ENCODE measurements at places on chromosomes 3 and 15. TPM values are rescaled to one million over a fixed set of nuclear protein-coding genes. Genes with fewer than 3 reads are reported as not detected.

Gene CTXN2
- not detected for total RNA-seq

- DNase-seq = no peak
Observed at GRCh38 chr3:136898549-136898948, 36.5 kb downstream of the NCK1 start.

DNA sequence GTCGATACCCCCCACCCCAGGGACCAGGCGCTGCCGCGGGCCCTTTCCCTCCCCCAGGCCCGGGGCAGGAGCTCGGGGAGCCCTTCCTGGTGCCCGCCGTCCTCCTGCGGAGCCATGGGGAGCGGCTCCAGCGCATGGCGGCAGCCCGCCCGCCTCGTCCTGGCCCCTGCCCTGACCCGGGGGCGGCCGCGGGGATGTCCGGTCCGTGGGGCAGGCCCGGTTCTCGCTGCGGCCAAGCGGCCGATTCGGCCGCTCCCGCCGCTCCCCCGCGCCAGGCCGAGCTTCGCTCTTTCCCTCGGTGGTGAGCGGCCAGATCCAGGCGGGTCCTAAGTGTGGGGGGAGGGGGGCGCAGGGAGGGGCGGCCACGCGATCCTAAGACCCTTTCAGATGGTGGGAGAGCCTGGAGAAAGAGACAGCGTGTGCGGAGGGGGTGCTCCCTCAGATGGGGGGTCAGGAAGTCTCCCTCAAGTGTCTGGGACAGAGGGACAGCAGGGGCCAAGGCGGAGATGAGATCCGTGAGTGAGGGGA lies 1.3 kb downstream of the NEIL1 start:
- DNase-seq = no peak

DNA sequence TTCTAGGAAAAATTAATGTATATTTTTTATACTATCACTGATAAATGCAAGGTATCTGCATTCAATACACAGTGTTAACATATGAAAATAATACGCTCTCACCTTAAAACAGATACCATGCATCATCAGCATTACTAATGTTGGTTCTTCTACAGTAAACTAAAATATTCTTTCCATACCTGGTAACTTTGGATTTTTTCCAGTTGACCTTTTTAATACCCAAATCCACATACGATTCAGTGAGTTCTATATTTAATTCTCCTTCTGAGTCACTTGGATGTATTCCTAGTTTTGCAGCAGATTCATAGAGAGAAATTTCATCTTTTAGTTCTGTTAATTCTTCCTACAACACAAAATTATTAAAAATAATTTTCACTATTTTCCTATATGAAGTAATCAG lies 29.9 kb downstream of the CEP152 start:
- no peak for DNase-seq

GRCh38 chr3:177062052-177062732 lies 135.1 kb downstream of the TBL1XR1 start:
- no peak for DNase-seq

DNA sequence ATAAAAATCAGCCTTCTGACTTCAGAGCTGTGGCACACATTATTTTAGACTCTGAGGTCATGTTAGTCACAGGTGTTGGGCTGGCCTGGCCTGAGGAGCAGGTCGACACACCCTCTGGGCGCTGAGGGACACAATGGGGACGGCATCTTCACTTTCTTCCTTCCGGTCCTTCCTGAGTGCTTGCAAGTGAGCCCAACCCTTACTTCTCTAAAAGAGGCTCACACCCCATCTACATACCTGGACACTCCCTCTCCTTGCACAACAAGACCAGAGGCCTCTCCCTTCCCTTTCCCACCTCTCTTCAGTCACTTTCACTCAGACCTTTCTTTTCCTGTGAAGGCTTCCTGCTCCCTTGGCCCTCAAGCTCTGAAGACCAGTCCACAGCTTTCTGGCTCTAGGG lies 85.4 kb downstream of the XXYLT1 start:
- no peak for DNase-seq

Gene MUSTN1
- 26.5 TPM for total RNA-seq

GRCh38 chr3:142958707-142959106 lies 4.8 kb downstream of the PAQR9 start:
- no peak for DNase-seq

DNA sequence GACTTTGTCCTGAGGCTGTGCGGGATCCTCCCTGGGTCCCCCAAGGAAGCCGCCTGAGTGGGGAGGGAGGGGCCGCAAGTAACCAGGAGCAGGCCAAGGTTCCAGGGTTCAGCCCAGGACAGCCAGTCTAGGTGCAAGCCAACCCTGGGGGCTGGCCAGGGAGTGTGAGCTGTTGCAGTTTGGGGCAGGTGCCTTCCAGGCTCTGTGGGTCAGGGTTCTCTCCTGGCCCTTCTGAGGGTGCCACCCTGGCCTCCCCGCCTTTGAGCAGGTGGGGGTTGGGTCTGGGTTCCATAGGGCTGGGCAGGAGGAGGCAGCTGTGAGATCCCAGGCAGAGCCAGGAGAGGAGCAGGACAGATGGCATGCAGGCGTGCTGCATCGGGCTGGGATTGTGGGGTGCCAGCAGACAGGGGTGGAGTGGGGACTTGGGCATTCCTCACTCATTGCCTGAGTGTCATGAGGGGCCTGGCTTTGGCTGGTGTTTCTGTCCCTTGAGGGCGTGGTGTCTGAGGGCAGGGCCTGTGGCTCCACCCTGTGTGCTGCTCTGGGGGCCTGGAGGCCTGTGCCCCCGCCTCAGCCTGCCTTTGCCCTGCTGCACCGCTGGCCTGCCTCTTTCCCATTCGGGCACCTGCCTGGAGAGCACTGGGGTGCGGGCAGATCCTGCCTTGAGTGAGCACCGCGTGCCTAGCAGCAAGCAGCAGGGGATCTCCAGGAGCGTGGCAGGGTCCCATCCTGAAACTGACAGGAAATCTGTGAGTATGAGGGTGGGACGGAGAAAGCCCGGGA lies 18.4 kb downstream of the KLF13 start:
- DNase-seq = peak; percentile 71

GRCh38 chr3:73846951-73847350 lies 222.2 kb upstream of the PDZRN3 start:
- no peak for DNase-seq

GRCh38 chr3:134134698-134135415 lies 105.1 kb upstream of the SLCO2A1 start:
- no peak for DNase-seq

GRCh38 chr3:177306252-177306651 lies 109.0 kb upstream of the TBL1XR1 start:
- DNase-seq = no peak

DNA sequence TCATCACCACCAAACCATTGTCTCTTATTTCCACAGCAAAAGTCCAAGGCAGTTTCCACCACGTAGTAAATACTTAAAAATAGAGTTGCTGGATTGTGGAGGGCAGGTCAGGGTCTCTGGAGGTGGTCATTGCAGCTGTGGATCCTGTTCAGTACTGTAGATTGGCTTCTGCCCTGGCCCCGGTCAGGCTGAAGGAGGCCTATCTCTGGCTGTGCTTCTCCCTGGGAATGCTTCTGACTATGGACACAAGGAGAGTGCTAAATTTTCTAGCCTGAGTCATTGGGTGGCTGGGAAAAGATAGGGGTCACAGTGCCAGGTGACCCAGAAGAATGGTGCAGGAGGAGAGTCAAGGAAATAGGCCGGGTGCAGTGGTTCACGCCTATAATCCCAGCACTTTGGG lies 26.3 kb upstream of the GMPPB start:
- DNase-seq = no peak

Gene APOD
- 327 TPM for total RNA-seq

DNA sequence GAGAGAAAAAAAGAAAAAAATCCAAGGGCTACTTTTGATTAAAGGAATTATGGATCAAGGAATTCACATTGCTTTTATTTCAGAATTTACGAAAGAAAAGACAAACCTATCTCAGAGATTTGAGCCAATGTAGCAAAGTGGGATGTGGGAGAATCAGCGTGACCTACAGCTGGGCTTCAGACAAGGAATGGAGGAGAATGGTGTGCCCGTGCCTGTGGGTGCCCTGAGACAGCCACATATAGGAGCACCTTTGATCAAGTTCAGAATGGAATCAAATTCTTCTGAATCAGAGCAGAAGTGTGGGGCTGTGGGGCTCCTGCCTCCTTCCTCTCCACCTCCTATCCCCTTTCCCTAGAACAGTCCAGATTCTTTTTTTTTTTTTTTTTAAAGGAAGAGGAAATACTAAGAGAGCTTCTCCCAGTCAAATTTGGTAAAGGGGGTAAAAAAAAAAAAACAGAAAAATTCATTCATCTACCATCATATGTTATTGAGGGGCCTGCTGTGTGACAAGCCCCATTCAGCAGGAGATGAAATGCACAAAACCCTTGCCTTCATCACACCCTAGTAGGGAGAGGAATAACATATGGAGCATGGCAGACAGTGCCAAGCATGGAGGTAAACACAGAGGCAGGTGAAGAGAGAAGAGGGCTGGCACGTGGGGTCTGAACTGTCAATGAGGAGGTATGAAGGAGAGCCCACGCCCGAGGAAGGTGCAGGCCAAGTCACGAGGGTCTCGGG lies 25.0 kb upstream of the MUSTN1 start:
- DNase-seq = no peak

DNA sequence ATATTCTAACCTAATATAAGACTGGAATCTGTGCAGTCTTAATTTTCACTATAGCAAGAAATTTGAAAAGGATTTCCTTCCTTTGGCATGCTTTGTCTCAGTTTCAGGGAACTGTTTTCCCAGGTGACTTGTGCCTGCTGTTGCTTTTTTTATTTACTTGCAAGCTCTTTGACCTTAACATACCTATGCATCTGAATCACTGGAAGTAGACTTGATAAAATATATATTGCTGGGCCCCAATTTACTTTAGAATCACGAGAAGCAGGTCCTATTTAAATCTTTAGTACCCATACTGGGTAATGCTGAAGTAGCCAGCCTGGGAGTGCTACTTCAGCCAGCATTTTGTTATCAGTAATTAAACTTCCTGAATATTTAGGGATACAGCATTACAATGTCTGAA lies 257.9 kb upstream of the ALCAM start:
- no peak for DNase-seq

GRCh38 chr15:100878648-100879047 lies 983 bp upstream of the ALDH1A3 start:
- no peak for DNase-seq

Gene ADGRG7
- total RNA-seq = not detected

DNA sequence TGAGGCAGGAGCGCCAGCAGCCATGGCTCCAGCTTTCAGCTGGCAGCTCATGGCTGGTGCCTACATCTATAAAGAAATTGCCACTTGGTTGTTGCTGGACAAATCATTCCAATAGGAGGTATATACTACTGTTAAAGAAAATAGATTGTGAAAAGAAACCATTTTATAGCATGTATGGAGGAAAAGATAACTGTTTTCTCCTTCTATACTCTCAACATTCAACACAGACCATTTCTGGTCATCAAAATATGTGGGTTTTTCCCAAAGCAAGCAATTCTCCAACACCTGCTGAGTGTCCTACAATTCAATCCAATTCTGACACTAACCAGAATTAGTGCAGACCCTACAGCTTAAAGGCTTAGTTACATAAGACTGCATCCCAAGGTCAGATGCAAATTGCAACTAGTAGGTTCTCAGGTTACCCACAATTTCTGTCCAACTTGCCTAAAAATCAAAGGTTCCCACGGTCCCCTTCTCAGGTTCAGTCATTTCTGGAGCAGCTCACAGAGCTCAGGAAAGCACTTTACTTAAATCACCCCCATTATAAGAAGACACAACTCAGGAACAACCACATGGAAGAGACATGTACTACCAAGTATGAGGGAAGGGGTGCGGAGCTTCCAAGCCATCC lies 42.4 kb upstream of the STRIT1 start:
- DNase-seq = no peak

- no peak for DNase-seq
Observed at GRCh38 chr15:70198441-70199123, 100.9 kb upstream of the TLE3 start.

- no peak for DNase-seq
Observed at GRCh38 chr3:15667484-15667883, 65.9 kb downstream of the BTD start.

DNA sequence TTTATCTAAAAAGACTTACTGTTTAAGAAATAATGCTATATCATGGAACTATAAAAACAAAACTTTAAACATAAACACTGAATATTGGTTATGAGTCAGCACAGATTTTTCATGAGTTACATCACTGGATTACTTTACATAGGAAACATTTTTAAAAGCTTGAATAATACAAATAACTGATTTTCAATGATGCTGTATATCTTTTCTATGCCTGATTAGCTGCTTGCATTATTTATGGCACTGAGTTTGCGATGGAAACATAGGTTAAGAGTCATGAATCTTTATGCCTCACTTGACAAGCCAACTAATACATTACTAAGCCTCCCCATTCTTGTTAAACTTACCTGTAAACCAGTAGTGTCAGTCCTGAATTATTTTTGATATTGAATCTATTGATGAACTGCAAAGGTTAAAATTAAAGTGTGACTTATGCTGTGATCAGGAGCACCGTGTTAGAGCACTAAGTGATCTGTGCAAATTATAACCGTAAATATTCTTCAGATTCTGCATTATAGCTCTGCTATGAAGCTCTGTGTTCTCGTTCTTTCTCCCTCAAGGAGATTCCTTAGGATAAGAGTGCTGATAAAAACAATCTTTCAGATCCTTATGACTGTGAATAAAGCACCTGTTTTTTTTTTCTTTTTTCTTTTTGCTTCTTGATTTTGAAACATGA lies 437.3 kb upstream of the BCHE start:
- DNase-seq = no peak

Gene TUSC7
- total RNA-seq = not detected

DNA sequence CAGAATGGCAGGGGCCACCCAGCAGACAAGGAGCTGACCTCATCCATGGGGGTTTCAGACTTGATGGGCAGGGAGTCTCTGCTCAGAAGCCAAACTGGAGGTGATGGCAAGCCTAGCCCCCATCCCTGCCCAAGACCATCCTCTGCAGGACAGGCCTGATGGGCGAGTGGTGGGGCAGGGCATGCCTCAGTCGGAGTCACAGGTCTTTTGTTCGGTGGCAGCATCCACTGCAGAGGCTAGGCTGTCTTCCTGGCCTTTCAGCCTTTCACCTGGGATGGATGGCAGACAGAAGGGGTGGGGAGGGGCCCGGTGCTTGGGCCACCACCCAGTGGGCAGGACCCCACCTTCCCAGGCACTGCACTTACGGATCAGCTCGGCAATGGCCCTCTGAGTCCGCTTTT lies 44.4 kb downstream of the PTH1R start:
- no peak for DNase-seq

DNA sequence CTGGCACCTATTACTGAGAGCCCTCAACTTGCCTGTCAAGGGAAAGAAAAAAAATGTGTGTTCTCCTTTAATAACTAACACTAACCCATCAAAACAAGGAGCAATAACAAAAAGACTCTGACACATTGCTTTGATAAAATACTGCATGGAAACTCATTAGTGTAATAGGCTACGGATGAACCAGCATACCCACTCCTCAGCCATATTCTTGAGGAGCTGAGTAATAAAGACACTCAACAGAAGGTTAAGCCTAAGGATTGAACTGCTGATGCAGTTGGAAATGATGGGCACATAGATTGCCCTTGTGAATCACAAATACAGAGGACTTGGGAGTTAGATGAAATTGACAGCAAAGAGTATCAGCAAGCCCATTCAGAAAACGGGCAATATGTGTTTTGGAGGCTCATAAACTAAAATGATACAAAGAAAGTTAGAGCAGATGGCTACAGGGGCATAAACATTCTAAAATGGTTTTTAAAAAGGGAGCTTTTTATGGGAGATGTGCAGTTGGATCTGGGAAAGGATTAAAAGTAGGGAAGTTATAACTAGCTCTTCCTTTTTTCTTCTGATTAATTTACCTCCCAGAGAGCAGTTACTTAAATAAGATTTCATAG lies 447.6 kb upstream of the IL12A start:
- no peak for DNase-seq

- no peak for DNase-seq
Observed at GRCh38 chr3:188449421-188449820, 295.5 kb downstream of the LPP start.

- DNase-seq = no peak
Observed at GRCh38 chr3:40660554-40660953, 135.8 kb downstream of the ZNF621 start.
